ENCODE measurements at places on chromosomes 4 and X. TPM values are rescaled to one million over a fixed set of nuclear protein-coding genes. Genes with fewer than 3 reads are reported as not detected.
A peak's percentile ranks its signal among the peaks of the same experiment; 100 is the strongest.

The FLNA gene
- 304 TPM for polyA plus RNA-seq

DNA sequence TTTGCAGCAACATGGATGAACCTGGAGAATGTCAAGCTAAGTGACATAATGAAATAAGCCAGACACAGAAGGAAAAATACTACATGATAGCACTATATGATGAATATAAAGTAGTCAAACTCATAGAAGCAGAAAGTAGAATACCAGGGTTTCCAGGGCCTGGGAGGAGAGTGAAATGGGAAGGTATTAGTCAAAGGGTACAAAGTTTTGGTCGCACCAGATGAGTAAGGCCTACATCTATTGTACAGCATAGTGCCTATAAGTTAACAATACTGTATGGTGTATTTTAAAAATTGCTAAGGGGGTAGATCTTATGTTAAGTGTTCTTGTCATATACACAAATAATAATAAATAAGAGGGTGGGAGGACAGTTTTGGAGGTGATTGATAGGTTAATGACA lies 41.5 kb downstream of the ENOX2 start:
- no peak for DNase-seq

GRCh38 chrX:51743179-51743957 lies at the start of gene GSPT2:
TSS of gene GSPT2 (plus strand) at chrX:51743442. CDS start at chrX:51743627, 185 bp downstream.
- peak; percentile 73 for DNase-seq

- no peak for DNase-seq
Measured at GRCh38 chrX:47610511-47610910, 9.1 kb downstream of the SYN1 start.
